Stimulated activated CD4-positive, alpha-beta T cell treated with anti-CD3 and anti-CD28 coated beads, Interleukin-2, amount 100 ng/mL, for 24 hours (primary cell): ENCODE measurements at places on chromosomes 12 and 14.
A peak's percentile ranks its signal among the peaks of the same experiment; 100 is the strongest.

DNA sequence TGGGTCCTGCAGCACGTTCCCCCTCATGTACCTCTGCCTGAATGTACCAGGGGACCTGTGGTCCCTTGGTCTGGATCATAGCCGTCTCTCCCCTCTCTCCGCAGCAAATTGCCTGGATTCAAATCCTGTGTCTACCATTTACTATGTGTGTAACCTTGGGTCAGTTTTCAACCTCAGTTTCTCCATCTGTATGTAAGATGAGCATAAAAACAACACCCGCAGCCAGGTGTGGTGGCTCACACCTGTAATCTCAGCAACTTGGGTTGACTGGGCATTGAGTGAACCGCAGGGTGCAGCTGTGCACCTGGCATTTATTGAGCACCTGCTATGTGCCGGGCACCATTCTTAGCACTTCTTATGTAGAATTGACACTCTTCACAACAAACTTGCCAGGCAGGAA is 14.1 kb downstream of the CYP46A1 start:
- DNase-seq, result peak; percentile 12

- DNase-seq, result no peak
Observed at GRCh38 chr12:79747274-79747673, 56.5 kb upstream of the PAWR start.

- DNase-seq, result no peak
Observed at GRCh38 chr12:57693317-57693658, 644 bp upstream of the OS9 start.

- DNase-seq, result no peak
Observed at GRCh38 chr12:9001233-9001632, 11.9 kb downstream of the KLRG1 start.

DNA sequence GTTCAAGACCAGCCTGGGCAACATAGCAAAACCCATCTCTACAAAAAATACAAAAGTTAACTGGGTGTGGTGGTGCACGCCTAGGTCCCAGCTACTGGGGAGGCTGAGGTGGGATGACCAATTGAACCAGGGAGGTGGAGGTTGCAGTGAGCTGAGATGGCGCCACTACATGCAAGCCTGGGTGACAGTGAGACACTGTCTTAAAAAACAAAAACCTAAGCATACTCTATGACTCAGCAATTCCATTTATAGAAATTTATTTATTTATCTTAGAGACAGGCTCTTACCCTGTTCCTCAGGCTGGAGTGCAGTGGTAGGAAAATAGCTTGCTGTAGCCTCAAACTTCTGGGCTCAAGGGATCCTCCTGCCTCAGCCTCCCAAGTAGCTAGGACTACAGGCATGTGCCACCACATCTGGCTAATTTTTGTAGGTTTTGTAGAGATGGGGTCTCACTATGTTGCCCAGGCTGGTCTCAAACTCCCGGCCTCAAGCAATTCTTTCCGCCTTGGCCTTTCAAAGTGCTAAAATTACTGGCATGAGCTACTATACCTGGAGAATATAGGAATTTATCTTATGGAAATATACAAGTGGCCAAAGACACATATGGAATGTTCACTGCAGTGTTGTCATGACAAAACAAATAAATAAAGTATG is 43.3 kb downstream of the NCKAP5L start:
- DNase-seq, result no peak

- DNase-seq, result no peak
Observed at GRCh38 chr12:53223389-53224060, 8.5 kb downstream of the RARG start.
